ENCODE measurements at places on chromosomes 2 and 18. TPM values are rescaled to one million over a fixed set of nuclear protein-coding genes. Genes with fewer than 3 reads are reported as not detected.

The RPE gene
- 57.2 TPM for total RNA-seq

The SLC23A3 gene
- total RNA-seq, result 1.9 TPM

The CRACDL gene
- 0.55 TPM for total RNA-seq

The STARD6 gene
- not detected for total RNA-seq

The ASTL gene
- 1.3 TPM for total RNA-seq
